Stimulated activated CD4-positive, alpha-beta T cell treated with anti-CD3 and anti-CD28 coated beads, Interleukin-1b, Interleukin-23, amount 100 ng/mL, for 24 hours (primary cell): ENCODE measurements at places on chromosomes 3 and 15.

GRCh38 chr3:74442068-74442467, 172.4 kb downstream of the CNTN3 start:
- DNase-seq, result no peak

DNA sequence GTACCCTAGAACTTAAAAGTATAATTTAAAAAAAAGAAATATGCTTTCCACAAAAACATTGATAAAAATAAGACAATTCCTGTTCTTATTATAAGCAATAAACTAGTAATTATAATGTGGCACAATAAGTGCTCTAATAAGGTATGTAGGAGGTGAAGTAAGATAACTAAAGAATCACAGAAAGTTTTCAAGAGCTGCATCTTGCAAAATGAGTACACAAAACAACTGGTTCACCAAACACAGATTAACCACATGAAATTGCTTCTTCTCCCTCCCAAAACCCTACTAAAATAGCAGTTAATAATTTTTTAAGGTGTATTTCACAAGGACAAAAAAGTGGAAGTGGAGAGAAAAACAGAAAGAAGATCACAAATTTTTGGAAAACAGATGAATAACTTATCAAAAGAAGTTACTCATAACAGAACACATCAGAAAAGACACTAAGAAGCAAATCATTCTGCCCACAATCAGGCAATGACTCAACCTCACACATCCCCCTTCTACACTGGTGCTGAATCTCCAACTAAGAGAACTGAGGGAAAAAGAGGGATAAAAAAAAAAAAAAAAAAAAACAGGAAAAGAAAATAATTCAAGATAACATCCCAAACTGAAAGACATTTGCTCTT, 64.2 kb downstream of the TBC1D5 start:
- DNase-seq, result no peak

DNA sequence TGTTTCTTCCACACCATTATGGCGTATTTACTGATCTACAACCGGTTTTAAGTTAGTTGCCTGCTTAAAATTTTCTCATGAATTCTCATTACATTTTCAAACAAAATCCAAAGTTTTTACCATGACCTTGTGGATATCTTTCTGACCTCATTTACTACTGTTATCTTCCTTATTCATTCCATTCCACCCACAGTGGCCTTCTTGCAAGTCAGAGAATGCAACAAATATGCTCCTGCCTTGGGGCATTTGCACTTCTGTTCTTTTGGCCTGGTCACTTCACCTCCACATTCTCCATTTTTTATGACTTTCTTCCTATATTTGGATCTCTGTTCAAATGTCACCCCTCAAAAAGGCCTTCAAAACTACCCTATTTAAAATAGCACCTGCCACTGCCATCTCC, 8.8 kb upstream of the SLC15A2 start:
- no peak for DNase-seq

- peak; percentile 95 for DNase-seq
These were observed at the start of the genes EIF2A and SERP1 for GRCh38 chr3:150546226-150547044. Gene EIF2A (plus strand): TSS chr3:150546787. CDS start chr3:150546803, 16 bp downstream. Gene SERP1 (minus strand): TSS chr3:150546496. CDS start chr3:150546135, 361 bp downstream.

- DNase-seq, result no peak
These were observed 132.8 kb downstream of the PGPEP1L start for GRCh38 chr15:98874773-98875172.

DNA sequence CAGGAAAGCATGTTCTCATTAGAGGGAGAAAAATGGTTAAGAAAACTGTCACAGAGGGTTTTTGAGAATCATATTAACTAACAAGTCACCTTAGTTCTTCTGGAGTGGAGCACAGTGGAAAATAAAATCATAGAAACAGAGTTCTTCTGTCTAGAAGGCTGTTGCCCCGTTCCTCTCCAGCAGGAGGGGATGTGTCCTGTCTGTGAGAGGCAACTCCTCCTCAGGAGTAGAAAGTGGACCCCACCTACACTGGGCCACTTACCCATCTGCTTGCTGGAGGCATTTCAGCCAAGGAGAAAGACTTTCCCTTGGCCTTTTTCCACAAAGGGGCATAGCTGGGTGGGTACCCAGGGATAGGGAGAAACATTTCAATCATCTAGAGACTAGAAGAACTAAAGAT, 106.6 kb downstream of the SSR3 start:
- no peak for DNase-seq

- DNase-seq, result no peak
These were observed 728.4 kb upstream of the GOLIM4 start for GRCh38 chr3:168824107-168824506.

GRCh38 chr3:187150599-187150998, 11.3 kb upstream of the RPL39L start:
- DNase-seq, result peak; percentile 35

DNA sequence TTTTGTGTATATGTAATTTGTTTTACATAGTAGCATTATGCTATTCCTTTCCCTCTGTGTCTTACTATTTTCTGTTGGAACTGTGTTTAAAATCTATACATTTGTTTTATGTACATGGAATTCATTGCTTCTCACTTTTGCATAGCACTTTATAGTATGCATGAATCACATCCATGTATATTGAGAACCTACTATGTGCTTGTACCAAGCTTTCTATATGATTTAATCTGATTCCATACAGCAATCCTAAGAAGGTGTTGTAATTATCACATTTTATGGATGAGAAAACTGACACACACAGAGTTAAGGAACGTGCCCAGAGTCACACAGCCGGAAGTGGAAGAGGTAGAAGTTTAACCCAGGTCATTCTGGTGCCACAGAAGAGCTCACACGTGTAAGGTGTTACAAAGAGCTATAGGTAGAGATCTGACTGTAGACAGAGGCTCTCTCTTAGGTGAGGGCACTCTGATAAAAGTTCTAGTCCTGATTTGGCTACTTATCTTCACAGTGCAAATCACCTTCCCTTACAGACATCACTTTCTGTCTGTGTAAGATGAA, 3.5 kb upstream of the SMAD3 start:
- DNase-seq, result no peak

GRCh38 chr15:61442821-61443220, 213.7 kb upstream of the RORA start:
- no peak for DNase-seq

GRCh38 chr15:94793641-94794040, 562.3 kb downstream of the MCTP2 start:
- no peak for DNase-seq

DNA sequence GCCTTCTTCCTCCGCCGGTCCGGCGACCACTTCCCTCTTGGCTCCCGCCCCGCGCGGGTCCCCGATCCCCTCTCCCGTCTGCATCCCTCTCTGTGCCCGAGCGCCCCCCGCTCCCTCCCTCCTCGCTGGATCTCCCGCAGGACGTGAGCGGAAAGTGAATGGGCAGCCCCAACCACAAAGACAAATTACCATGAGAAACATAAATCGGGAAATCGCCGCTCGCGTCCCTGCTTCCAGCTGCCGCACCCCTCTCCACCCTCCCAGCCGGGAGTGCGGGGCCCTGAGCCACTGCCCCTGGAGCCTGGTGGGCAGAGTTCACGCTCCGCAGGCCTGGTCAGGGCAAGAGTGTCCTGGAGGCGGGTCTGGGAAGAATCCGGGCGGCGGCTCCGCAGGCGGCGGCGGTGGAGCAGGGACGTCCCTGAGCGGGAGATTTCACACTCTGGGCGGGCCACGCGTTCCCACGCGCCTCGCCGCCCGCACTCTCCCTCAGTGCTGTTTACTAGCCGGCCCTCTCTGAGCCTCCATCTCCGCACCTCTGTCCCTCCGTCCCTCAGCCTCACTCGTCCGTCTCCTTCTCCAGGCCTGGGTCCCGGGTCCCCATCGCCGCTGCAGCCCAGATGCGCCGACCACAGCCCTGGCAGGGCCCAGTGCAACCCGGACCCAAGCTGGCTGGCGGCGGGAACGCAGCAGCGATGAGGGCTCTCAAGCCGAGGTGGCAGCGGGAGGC, 835 bp downstream of the SEMA5B start:
- no peak for DNase-seq

- DNase-seq, result no peak
These were observed 5.8 kb downstream of the CCRL2 start for GRCh38 chr3:46412786-46413298.
